ENCODE measurements at places on chromosomes 2 and 18.

- DNase-seq, result no peak
Measured at GRCh38 chr2:35986871-35987270, 368.7 kb upstream of the CRIM1 start.

DNA sequence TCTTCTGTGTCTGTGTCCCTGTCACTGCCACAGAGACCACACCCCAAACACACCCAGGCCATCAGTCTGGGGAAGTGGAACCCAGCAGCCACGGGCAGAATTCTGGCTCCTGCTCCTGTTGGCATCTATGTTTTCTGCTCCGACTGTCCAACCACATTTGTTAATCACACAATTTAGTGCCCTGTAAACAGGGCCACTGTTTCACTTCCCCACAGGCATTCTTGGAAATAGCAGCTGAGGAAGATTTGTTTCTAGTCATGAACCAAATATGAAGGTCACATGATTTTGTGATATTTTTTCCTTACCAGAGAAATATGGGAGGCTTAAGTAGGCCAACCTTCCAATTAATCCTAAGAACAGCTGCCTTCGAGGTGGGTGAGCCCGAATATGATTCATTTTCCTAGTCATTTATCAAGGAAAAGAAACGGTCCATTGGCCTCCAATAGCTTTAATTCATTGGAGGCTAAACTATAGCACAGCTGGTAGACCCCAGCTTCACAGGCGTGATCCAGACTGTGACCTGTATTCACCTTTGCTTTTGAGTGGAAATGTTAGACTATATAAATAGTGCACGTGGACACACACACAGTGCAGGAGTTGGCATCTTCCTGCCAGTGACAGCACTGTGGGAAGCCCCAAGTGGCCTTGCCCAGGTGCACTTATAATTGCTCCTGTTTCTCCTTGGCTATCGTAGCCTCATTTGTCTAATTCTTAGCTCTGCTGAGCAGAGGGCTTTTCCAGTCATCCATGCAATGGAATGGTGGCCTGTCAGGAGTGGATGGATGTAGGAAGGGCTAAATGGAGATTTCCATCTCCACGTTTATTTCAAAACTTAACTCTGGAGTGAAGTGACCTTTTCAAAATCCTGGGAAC is 267.9 kb downstream of the LPIN1 start:
- peak; percentile 9 for DNase-seq

- DNase-seq, result no peak
Measured at GRCh38 chr2:20264629-20265028, 39.7 kb upstream of the SDC1 start.

DNA sequence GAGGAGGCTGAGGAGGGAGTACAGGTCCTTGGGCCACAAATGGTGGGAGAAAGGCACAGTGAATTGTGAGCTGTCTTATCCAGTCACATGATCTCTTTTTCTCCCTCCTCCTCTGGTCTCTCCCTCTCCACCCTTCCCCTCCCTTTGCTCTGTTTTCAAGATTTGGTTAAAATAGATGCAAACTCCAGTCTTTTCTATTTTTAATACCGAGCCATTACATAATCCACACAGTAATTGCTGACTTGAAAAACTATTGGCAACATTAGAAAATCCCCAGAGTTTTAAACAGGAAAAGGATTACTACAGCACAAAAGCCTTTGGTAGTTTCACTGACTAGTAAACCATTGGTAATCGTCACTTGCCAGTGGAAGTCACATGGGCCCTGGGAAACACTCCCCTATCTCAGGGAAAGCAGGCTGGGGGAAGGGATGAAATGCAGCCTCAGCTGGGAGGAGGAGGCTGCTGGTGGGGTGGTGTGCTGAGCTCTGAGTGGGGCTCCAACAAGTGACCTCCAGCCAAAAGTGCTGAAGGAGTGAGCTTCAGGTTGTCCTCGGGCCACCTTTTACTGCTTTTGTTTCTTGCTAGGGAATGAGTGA is 57.4 kb upstream of the PCBP1 start:
- no peak for DNase-seq

DNA sequence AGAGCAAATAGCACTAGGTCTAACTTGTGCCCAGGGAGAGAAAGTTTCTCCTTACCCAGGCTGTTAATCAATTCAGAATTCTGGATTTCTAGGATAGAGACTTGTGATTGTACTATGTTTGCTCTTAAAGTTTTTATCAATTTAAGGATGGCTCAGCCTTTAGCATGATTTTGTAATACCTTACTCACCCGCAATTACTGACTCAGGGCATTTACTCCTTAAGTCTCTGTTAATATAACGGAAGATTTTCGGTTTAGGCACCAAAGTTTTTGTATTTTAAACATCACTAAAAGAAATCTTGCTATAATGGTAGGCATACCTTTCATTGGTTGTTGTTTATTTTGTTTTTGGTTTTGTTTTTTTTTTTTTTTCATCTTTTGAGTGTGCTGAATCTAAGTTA is 358.2 kb downstream of the RBM43 start:
- no peak for DNase-seq

- no peak for DNase-seq
Measured at GRCh38 chr2:213846856-213847255, 562.6 kb downstream of the SPAG16 start.

DNA sequence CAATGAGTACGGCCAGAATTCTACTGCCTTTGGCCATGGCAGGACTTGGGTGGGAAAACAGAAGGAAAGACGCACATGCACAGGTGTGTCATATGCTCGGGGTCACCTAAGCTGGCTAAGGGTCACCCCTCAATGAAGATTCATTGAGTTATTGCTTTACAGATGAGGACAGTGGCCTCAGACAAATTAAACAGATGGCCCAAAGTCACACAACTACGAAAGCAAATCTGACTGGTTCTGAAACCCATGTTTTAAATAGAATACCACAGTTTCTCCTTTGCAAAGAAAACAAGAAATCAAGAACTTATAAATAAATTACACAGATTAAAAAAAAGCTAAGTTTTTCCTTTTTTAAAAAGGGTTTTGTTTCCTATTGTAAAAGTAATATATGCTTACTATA is 70.5 kb downstream of the ID2 start:
- no peak for DNase-seq

- no peak for DNase-seq
Measured at GRCh38 chr2:100736121-100736915, 83.6 kb upstream of the NPAS2 start.

DNA sequence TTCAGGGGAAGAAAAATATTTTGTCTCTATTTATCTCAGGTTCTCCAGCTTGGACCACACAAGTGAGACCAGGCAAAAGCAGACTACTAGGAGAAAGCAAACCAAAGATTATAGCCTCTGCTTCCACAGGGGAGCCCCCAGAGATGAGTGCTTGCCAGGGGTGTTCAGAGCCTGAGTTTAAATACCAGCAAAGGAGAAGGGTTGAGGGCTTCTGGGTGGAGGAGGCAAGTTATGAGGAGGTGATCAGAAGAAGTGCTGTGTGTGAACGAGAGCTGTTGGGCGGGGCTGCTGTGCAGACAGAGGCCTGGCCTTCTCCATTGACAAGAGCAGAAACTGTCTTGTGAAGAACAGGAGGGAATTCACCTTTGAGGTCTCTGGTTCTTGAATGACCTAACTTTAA is 32.8 kb upstream of the PXDN start:
- no peak for DNase-seq

DNA sequence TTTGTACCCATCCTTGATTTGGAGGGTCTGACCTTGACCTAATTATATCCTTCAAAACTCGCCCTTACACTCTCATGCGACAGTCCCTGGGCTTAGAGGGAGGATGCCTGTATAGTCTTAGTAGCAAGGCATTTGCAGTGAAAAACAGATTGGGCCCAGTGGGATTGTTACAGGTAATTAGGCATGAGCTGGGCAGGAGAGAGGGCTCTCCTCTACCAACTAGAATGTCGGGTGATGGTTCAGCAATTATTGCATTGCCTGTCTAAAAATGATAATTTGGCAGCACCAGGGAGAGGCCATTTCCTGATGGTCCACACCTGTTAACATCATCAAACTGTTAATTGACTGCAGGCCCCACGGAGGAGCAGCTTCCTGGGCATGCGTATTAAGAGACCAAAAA is 32.4 kb downstream of the COMMD1 start:
- peak; percentile 3 for DNase-seq

DNA sequence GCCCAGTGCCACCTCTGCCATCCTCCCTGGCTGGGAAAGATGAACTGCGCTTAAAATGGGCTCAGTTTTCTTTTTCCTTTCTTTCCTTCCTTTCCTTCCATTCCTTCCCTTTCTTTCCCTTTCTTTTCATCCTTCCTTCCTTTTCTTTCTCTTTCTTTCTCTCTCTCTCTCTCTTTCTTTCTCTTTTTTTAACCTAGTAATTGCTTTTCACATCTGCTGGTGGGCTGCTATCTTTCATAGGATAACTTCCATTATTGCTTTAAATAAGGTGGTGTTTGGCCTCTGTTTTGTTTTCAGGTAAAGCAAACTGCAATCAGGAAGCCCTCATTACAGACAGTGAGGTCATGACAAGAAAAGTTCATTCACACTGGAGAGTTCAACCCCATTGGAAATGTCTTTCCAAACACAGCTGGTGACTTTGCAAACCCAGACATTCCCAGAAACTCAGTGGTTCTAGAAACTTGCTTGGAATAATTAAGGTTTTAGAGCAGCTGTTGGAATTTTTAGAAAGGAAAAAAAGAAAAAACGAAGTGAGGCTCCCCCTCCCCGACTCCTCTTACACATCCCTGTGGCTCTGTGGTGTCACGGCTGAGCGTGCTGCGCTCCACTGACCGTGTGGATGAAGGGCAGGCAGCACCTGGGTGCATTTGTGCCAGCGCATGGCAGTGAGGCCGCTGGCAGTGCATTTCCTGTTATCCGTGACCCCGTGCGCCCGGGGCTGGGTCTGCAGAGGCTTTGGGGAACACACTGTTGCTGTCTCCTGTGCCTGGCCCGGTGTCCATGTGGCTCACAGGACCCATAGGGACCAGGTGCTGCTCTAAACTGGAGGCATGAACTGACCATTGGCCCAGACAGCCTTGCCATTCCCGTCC is 76.9 kb downstream of the MBP start:
- DNase-seq, result no peak

- DNase-seq, result no peak
Measured at GRCh38 chr2:51335087-51336058, 303.4 kb upstream of the NRXN1 start.

DNA sequence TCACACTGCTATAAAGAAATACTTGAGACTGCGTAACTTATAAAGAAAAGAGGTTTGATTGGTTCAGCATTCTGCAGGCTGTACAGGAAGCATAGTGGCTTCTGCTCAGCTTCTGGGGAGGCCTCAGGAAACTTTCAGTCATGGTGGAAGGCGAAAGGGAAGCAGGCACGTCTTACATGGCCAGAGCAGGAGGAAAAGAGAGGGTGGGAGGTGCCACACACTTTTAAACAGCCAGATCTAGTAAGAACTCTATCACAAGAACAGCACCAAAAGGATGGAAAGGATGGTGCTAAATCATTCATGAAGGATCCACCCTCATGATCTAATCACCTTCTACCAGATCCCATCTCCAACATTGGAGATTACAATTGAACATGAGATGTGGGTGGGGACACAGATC is 145.5 kb upstream of the OSR1 start:
- DNase-seq, result no peak

DNA sequence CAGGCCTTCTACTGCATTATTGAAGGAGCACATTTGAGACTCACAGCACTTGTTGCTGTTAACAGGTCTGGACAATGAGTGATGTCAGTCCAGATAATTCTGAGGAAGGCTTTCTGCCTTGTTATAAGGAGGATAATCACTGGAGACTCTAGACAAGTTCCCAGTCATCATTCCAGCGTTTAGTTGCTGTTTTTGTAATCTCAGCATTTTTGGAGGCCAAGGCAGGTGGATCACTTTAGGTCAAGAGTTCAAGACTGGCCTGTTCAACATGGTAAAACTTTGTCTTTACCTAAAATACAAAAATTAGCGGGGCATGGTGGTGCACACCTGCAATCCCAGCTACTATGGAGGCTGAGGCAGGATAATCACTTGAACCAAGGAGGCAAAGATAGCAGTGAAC is 39.6 kb upstream of the TRIM43B start:
- no peak for DNase-seq
